ENCODE measurements at places on chromosomes 3 and 15.

- no peak for DNase-seq
These were observed 270.7 kb upstream of the SLITRK3 start for GRCh38 chr3:165466856-165467255.

GRCh38 chr3:13501521-13501920, 21.4 kb downstream of the HDAC11 start:
- DNase-seq, result no peak

GRCh38 chr3:126996905-126997304, 14.0 kb downstream of the PLXNA1 start:
- DNase-seq, result no peak

DNA sequence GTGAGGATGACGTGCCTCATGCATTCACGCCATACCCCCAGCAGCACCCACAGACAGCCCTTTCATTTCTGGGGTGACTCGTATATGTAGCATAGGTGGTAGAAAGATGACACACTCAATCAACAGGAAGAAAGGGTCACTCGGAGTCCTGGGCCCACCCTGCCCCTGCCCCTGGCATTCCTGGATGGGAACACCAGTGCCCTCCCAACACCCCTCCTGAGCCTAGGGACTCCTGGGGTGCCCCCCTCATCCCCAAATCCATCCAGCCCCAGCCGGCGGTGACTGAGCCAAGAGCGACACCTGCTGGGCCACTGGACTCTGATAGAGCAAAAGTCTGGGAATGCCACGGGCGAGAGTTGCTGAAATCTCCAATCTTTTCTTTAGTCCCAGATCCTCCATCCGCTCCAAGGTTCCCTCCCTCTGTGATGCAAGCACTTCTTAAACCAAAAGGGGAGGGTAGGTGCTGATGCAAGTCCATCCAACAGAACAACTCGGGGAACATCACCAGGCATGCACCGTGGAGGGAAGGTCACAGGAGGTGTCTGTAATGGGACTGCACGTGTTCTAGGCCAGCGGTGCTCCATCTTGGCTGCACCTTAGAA, 31.1 kb downstream of the ACAN start:
- DNase-seq, result no peak

DNA sequence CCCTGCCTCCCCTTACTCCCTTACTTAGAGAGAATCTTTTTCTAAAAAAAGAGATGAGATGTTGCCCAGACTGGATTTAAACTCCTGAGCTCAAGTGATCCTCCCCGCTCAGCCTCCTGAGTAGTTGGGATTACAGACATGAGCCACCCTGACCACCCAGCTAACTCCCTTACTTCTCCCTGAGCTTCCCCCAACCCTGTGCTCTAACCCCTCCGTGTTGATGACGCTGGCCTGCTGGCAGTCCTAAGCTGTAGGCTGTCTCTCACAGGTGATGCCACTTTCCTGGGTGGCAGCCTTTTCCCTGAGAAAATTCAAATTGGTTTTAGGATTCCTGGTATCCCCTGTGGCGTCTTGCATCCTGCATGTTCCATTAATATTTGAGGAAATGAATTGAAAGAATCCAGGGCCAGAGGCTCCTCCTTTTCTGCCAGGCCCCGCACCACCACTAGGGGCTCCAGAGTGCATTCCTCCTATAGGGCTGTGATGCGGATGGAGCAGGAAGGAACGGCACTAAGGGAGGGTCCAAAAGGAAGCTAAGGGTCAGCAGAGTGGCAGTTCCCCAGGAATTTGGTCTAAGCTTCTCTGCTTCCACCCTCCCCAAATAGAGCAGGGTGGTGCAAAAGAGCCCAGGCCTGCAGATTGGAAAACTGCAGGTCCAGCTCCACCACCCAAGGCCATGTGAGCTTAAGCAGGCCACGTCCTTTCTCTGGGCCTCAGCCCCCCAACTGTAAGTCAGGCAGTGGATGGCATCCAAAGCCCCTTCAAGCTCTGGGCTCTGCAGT, 101.1 kb downstream of the DAPK2 start:
- DNase-seq, result no peak

DNA sequence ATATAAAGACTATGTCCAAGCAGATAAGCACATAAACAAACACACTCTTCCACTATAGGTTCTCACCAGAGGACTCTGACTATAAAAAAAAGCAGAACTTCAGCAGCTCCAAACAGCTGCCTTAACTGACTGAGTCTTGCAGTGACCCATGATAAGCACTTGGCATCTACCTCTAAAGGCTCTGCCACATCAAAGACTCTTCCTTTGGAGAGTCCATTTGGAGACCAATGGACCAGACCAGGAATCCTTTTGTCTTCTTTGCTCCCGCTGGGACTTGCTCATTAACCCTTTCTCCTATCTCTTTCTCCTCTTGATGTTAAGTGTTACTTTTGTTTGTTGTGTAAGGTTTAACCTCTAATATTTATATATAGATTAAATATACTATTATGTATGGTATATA, 424.1 kb downstream of the RSL24D1 start:
- DNase-seq, result no peak

DNA sequence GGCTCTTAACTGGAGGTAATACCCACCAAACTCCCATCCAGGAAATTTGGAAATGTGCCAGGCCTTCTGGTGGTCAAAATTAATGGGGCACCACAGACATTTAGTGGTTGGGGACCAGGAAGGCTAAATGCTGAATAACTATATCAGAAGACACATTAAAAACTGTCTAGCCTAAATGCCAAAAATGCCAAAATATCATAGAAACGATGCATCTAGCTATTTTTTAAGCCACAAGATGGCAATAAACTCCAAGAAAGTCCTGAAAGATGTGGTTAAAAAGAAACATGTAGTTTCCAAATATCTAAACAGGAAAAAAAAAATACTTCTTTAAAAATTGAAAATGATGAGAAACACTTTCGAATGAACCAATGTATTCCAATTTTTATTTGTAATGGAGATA, 19.9 kb downstream of the CCDC14 start:
- DNase-seq, result no peak

DNA sequence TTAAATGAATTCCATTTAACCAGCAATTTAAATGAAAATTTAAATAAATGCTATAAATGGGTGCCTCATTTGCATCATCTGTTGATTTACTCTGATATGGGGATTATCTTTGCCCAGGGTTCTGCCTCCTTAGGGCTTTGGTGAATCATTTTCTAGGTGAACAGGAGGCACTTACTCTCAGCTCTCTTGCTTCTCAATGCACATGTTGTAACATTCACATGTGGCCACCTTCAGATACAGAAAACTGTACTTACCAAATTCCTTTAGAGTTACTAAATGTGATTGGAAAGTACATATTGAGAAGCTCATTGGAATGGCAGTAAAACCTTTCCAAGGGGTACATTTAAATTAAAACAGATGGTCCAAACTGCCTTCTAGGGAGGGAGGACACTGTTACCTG, 20.8 kb downstream of the GADL1 start:
- no peak for DNase-seq

DNA sequence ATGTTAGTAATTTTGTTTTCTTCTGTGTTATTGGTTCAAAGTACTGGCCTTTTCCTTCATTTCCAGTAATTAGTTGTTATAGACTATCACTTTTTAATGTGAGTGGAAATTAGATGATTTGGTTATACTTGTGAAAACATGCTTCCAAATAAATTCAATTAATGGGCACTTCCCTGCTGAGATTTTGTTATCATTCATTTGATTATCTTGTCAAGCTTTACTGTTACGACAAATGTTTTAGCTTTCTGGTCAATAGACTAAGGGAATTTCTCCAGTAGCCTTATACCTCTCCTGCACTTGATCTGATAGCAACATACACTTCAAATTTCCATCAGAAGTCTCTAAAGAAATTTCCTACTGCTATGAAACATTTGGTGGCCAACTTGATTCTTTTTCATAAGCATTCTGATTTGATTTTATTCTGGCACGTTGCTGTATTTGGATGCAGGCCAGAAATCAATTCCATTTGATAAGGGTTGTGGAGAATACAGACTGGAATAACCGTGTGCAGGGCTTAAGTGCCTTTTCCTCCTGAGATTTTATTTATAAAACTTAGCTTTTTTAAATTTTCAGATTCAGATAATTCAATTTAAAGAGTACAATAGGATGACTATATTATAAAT, 573.8 kb upstream of the NAALADL2 start:
- no peak for DNase-seq

DNA sequence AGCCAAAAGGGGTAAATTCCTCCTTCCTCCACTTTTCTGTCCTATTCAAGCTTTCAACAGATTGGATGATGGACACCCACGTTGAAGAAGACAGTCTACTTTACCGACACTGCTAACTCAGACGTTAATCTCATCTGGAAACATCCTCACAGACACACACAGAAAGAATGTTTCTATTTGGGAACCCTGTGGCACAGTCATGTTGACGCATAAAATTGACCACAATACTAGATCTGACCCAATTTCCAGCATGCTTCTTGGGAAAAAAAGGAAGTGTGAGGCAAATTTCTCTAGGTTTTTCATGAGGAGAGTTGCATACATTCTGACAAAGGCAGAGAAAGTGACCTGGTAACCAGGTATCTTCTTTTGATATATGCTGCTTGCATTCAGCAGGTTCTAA, 594.1 kb downstream of the FGF12 start:
- no peak for DNase-seq
